G401 (cell line): ENCODE measurements at places on chromosomes 3 and 15. TPM values are rescaled to one million over a fixed set of nuclear protein-coding genes. Genes with fewer than 3 reads are reported as not detected.

The ARL6IP5 gene
- 75.9 and 93.3 TPM in 2 replicates for total RNA-seq

The ATP11B gene
- 29.8 and 48.5 TPM in 2 replicates for total RNA-seq

DNA sequence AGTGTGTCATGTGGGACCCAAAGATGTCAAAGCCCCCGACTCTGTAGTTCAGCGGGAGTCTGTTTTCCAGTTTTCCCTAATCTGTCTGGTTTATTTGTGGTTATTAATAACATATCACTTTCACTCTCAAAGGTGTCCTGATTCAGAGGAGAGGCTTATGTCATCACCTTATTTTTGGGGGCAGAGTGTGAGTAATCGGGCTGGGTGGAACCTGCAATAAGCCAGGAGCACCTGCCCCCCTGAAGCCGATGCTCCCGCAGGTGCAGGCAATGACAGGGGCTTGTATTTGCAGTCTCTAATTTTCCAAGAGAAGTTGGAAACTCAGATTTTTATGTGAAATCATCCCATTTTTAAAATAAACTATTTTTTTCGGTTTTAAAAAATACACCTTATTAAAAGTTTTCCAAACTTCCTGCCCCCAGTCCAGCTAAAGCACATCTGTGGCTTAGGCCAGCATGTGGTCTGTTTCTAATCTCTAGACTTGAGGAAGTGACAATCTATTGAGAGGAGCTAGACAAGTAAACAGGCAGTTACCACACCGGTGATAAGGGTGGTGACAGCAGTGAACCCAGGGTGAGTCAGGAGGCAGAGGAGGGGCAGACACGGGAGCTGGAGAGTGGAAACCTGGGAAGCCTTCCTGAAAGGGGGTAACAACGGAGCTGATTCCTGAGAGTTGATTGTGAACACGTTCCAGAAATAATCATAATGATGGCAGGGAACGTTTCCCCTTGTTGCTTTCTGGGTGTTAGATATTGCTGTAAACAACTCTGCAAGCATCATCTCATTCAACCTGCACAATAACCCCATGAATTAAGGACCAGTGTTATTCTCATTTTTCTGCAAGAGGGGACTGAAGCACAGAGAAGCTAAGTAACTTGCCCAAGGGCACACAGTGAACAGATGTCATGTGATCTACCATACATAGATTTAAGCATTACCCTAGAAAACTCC lies 37.2 kb downstream of the BHLHE40 start:
- DNase-seq = no peak

GRCh38 chr3:183698756-183699155 lies 1.2 kb downstream of the YEATS2 start:
- DNase-seq = peak; percentile 74

DNA sequence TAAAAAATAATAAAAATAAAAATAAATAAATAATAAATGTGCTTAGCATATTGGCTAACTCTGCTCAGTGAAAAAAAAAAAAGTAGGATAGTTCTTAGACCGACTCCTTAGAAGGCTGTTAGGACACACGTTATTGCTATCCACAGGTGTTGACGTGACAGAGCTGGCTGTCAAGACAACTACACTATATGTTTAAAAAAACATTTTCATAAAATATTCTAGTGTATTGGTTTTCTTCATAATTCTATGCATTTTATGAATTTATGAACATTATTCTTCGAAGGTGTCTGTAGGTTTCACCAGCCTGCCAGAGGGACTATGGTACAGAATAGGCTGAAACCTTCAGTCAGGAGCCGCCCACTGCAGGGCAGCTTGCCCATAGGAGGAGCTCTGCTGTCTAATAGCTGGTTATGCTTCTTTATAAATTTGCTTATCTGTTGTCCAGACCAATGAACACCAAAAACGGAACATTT lies 9.2 kb downstream of the TM4SF1 start:
- peak; percentile 47 for DNase-seq

The NPTN gene
- 74.7 and 82.0 TPM in 2 replicates for total RNA-seq

DNA sequence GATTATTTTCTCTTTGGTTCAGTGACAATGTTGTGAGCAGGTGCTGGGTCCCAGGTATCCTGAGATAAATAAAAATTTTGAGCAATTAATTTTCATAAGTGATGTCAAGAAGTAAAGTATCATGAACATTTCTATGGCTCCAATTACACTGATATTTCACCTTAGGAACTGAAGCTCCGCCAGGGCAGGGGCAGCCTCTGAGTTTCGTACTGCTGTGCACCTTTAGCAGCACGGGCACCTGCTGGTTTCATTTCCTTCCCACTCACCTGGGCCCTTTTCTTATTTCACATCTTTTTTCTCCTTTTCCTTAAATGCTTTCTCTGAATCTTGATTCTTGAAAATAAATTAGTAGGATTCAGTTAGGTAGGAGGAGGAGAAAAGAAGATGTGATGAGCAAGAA lies 1.2 kb upstream of the IL1RAP start:
- no peak for DNase-seq

DNA sequence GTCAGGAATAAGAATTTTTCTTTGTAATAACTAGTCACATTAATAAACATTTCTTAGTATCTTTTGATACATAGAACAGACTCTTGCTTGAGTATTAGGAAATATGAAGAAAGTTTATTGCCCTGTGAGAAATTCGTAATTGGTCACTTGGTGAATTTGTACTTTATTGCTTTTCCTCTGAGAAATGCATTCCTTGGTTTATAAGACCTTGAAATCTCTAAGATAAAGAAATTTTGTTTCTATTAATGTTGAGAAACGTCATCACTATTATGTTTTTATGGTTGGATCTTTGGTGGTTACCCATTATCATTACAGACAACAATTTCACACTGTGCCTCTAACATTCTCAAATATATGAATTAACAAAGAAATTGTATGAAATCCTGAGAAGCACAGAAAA lies 652.0 kb upstream of the NECTIN3 start:
- DNase-seq = no peak

GRCh38 chr3:125185805-125186204 lies 26.7 kb downstream of the SLC12A8 start:
- DNase-seq = no peak

GRCh38 chr3:185959609-185960521 lies 22.1 kb upstream of the TRA2B start:
- DNase-seq = no peak

The SPRED1 gene
- 8.2 and 17.6 TPM in 2 replicates for total RNA-seq

DNA sequence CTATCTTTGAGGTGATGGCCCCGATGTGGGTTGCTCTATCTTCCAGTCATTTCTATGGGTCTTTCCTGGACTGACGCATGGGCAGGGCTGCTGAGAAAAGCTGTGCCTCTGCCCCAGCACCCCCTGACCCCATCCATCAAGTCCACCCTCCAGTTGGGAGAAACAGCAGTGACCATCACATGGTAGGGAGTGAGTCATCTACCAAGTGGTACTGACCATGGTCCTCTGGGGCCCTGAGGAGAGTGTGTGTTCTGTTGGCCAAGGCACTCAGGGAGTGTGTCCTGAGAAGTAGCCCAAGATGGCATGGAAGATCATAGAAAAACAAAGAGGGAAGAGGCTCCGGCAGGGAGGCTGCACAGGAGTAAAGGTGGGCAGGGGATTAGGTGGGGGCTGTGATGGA lies 1.6 kb upstream of the DNAH1 start:
- no peak for DNase-seq

DNA sequence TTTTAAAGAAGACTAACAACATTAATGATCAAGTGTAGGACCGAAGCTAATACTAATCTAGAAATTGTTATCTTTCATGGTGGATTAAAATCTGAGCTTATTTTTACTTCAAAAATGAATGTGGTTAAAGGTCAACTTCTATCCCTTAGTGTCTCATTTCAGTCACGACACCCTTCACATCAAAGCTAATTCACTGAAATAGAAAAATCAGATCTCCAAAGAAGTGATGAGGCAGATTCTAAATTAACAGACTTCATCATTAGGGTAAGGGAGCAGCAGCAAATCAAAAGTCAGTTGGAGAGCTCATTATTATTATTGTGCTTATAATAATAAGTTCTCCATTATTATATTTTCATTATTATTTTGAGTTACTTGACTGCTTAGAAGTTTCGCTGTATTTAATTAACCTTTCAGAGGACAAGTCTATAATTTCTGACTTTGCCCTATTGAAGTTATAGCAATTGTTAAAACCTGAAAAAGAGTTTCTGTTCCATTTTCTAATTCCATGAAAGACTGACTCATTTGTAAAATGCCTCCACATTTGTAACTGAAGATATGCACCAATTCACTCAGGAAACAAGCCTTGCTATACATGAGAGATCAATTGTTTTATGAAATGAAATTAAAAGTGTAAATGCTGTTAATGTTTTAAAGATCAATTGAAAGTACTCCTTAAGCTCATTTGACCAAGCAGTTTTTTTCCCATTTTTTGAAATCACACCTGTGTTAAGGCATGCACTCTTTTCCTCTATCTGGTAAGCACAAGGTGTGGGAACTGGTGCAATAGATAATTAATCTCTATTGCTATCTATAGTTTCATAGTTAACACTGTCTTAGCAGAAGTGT lies 23.1 kb upstream of the CMC1 start:
- no peak for DNase-seq

GRCh38 chr3:185586686-185587039 lies 568 bp downstream of the SENP2 start:
- no peak for DNase-seq

DNA sequence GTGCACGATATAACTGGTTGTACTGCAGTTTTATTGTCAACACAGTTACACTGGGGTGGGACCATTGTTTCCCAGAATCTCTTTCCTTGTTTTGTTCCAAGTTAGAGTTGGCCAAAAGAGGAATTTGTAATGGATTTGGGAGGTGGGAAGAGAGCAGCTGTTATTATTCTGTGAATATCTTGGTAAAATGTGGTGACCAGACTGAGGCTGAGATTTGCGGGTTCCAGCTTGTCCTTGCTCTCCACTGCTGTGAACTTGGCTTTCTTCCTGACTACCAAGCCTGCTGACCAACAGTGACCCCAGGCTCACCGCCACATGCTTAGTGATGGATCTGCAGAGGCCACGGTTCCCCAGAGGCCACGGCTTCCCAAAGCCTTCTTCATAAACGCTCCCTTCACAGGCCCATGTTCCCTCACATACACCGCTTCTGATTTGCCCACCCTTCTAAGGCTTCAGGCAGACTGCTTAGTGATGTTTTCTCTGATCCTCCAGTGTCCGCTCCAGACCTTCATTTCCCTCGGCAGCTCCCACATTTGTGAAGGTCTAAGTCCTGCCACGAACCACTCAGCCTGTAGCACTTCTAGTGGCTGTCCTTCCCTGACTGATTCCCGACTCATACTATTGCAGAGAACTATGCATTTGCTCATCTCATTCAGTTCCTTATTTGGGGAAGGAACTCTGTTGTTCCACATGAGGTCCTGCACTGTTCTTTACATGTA lies 525.5 kb upstream of the RGMA start:
- DNase-seq = no peak

The ANKRD63 gene
- total RNA-seq = 8.4 and 14.9 TPM in 2 replicates

DNA sequence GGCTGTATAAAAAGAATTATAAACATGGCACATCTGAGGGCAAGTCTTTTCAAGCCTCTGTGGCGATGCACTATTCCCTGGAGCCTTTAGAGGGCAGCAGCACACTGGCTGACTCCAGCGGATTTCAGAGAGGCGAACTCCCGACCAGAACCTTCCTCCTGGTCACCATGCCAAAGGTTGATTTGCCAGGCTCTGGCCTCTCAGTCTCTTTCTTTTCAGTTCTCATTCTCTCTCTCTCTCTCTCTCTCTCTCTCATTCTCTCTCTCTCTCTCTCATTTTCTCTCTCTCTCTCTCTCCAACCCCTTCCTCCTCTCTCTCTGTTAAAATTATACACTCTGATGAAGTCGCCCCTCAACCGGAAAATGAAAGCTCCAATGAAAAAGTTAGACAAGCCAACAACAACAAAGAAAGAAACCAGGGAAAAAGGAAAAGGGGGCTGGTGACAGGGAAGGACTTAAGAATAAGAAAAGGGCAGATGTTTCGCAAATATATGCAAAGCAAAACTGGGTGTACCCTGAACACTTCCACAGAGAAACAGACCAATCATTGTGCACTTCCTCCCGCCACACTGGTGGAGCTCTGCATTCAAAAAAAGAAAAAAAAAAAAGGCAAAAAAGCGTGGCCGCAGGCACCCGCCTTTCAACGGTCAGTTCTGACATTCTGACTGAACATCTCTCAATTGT lies 90.2 kb downstream of the TIGIT start:
- DNase-seq = peak; percentile 94

The LHFPL4 gene
- total RNA-seq = not detected in 2 replicates

GRCh38 chr15:51776952-51777569 lies 25.7 kb downstream of the TMOD2 start:
- peak; percentile 89 for DNase-seq

DNA sequence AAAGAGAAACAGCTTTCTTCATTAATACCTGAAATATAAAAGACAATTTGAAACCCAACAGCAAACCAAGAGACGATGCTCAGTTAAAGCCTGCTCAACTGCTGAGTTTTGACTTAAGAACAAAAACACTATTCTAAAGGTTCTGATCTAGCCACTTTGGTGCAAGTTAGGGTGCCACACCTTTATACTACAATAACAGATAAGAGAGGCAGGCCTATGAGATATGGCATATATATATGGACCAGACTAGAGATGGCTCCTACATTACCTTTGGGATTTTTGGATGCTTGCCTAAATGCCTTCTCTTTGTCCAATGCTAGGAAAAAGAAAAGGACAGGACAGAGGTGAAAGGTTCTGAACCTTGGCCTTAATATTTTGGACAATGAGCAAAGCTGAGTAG lies 68.6 kb downstream of the INO80 start:
- DNase-seq = no peak

GRCh38 chr3:175335229-175335628 lies 476.1 kb downstream of the NAALADL2 start:
- DNase-seq = no peak

- no peak for DNase-seq
These were observed 199.1 kb downstream of the UBE3A start for GRCh38 chr15:25239471-25240345.

DNA sequence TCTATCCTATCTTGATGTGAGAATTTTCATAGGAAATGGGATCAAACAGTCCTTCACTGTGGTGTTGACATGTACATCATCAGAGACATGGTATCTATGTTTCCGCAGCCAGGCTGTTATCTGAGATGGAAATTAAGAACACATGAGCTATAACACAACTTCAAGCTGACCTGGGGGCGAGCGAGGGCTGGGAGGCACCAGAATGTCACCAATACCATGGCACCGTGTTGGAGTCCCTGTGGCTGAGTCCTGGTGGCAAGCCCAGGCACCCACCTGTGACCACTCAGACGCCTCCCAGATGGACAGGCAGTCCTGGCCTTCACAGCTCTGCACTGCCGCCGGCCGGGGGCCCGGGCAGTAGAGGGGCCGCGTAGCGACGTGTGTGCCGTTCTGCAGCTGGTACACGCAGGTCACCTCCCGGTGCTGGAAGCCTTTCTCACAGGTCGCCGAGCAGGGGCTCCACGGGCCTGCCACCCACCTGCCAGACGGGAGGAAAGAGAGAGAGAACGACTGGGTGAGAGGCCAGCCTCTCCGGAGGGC lies 263.9 kb upstream of the LYSMD4 start:
- no peak for DNase-seq

DNA sequence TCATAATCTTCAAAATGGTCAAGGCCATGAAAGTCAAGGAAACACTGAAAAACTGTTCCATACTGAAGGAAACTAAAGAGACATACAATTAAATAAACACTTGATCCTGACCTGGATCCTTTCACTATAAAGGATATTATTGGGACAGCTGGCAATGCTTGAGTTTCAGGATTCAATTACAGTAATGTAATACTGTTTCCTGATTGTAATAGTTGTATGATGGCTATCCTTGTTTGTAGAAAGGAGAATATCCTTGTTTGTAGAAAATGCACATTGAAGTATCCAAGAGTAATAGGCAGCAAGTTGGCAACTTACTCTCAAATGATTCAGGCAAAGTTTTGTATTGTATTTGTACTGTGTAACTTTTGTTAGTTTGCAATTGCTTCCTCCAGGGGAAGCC lies 4.6 kb downstream of the CIDEC start:
- DNase-seq = no peak

- no peak for DNase-seq
These were observed 64.4 kb downstream of the LINGO1 start for GRCh38 chr15:77568014-77568972.

The THRB gene
- total RNA-seq = not detected in 2 replicates
